ENCODE measurements at places on chromosomes 12 and 14.

DNA sequence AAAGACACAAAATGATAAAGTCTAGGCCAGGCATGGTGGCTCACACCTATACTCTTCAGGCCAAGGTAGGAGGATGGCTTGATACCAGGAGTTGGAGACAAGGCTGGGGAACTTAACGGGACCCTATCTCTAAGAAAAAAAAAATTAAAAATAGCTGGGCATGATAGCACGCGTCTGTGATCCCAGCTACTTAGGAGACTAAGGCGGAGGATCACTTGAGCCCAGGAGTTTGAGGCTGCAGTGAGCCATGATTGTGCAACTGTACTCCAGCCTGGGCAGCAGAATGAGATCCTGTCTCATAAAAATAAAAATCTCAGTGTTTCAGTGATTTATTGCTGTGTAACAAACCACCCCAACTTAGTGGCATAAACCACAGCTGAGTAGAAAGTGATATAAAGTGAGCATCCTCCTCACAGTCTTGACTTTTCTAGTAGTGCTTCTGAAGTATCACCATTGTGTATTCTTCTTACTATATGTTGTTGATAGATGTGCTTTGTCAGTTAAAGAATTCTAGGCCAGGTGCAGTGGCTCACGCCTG lies 10.6 kb upstream of the ATF1 start:
- DNase-seq = no peak

GRCh38 chr14:54787261-54787660 lies 115.4 kb downstream of the GCH1 start:
- no peak for DNase-seq

DNA sequence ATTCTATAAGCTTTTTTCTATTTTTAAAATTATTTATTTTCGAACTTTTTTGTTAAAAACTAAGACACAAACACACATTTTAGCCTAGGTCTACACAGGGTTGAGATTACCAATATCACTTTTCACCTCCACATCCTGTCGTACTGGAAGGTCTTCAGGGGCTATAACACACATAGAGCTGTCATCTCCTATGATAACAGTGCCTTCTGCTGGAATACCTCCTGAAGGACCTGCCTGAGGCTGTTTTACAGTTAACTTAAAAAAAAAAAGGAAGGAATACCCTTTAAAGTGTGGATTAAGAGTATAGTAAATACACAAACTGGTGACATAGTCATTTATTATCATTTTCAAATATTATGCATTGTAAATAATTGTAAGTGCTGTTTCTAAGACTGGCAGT lies 43.0 kb downstream of the RASSF8 start:
- DNase-seq = no peak

- DNase-seq = no peak
Observed at GRCh38 chr12:9378430-9378835, 170.2 kb upstream of the PZP start.

DNA sequence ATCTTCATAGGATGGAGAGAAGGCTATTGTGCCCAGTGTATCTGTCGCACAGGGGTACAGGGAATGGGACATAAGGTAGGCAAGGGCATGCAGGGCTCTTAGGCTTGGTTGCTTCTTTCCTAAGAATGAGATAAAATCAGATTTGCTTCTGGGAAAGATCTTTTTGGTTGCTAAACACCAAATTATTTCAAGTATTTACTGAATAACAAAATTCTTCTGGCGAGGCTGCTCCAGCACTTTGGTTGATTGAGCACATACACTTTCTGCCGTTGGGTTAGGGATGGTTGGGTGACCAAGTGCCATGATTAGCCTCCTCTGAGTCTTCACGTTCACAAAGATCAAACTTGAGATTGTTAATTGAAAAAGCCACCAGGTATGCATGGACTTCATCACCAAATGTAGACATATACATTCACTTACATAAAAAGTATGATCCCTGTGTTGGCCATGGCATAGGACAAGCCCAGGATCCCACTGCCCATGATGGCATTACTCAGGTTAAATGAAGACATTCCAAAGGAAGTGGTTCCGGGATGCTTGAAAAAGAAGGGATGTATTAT lies 38.2 kb downstream of the SLC38A4 start:
- peak; percentile 49 for DNase-seq

GRCh38 chr14:32343926-32344430 lies 14.9 kb downstream of the AKAP6 start:
- DNase-seq = no peak

- DNase-seq = no peak
Observed at GRCh38 chr12:110694330-110694901, 5.5 kb upstream of the HVCN1 start.

DNA sequence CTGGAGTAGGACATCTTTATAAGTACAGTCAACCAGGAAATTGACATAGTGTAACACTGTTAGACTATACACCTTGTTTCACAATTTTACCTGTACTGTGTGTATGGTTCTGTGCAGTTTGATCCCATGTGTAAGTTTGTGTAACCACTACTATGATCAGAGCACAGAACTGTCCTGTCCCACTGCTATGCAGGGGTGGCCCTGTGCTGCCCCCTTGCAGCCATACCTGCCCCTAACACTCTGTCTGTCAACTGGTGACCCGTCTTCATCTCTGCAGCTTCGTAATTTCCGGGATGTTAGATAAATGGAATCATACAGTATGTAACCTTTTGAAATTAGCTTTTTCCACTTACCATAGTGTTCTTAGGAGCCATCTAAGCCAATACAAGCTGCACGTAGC lies 58.7 kb upstream of the RD3L start:
- DNase-seq = no peak

GRCh38 chr14:68487805-68488590 lies 304.9 kb downstream of the ZFP36L1 start:
- peak; percentile 53 for DNase-seq

- no peak for DNase-seq
Observed at GRCh38 chr14:100775831-100776591, 49.3 kb downstream of the DLK1 start.

- no peak for DNase-seq
Observed at GRCh38 chr12:80967565-80967964, 29.8 kb upstream of the LIN7A start.

- peak; percentile 45 for DNase-seq
Observed at GRCh38 chr12:7042842-7043241, 17.7 kb upstream of the C1S start.

- peak; percentile 44 for DNase-seq
Observed at GRCh38 chr14:73743431-73743931, 29.3 kb upstream of the PNMA1 start.

DNA sequence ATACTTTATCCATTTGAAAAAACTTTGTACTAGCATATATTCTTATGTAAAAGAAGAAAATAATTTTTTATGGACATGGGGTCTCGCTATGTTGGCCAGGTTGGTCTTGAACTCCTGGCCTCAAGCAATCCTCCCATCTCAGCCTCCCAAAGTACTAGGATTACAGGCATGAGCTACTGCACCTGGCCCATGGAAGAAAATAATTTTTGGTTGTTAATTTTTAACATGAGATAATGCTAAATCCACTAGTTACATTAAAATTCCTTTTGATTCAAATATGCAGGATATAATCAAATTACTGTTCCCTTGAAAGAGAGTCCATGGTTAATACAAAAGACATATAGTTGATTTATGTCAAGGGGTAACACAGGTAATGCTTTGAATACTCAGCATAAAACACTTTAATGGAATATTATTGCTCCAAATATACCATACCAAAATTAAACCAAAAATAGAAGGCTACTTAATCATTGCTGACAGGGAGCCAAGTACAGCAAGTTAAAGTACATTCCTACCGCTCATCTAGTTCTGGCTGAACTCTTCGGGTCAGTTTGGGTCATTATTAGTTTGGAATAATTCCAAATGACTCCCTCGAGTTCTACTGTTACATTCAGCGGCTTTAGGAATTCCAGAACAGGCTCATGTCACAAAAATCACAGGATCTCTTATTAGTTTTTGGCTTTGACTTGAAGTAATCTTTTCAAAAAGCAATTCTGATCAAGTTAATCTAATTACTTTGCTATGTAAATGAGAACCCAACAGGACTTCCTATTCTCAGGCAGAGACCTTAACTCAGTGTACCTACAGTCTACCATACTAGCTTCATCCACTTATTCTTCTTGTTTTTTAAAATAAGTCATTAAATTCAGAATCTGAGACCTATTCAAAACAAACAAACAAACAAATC lies 6.1 kb downstream of the SOS2 start:
- DNase-seq = peak; percentile 89

DNA sequence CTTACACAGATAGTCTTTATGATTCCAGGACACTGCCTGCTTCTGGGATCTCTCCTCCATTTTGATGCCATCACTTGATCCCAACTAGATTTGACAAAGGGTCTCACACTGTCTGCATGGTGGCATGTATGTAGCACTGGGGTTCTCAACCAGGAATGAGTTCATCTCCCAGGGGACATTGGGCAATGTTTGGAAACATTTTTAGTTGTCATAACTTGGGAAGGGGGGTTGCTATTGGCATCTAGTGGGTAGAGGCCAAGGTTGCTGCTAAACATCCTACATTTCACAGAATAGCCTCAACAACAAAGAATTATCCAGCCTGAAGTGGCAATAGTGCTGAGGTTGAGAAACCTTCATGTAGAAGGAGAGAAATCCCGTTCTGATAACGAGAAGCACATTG lies 376.2 kb downstream of the DPF3 start:
- DNase-seq = peak; percentile 56

GRCh38 chr14:50798048-50798421 lies 32.9 kb downstream of the NIN start:
- no peak for DNase-seq

DNA sequence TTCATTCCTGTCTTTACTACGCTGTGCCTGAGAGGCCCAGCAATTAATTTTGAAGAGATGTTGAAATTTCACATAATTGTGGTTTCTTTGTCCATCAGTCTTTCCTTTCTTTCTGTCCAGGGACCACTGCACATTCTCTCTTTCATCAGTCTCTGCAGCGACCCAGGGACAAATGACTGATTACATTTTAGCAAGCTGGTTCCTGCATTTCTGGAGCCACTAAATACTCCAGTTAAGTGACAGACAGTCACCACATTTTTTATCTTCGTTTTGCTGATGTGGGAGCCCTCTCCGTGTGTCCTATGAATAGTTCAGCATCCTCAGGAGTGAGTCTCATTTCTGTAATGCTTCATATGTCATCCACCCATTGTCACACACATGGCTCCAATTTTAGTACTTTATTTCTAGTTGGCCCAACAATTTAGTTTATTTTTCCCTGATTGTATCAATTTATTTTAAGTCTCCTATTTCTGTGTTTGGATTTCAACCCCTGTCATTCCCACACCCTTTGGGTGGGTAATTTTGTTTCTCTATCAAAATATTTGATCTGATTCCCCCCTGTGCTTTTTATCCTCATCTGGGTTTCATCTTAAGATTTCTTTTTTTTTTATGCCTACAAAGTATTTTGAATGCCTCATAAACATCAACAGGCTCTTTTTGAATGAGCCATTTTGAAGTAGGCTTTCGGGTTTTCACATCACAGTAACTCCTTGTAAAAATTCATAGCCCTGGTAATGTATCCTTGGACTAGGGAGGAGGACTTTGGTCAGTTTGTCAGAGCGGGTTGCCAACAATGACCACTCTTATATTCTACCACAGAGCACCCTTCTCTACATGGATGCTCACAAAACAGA lies 1196.5 kb downstream of the GALC start:
- DNase-seq = peak; percentile 90

- peak; percentile 85 for DNase-seq
Observed at GRCh38 chr14:37550511-37550910, 44.5 kb downstream of the FOXA1 start.

DNA sequence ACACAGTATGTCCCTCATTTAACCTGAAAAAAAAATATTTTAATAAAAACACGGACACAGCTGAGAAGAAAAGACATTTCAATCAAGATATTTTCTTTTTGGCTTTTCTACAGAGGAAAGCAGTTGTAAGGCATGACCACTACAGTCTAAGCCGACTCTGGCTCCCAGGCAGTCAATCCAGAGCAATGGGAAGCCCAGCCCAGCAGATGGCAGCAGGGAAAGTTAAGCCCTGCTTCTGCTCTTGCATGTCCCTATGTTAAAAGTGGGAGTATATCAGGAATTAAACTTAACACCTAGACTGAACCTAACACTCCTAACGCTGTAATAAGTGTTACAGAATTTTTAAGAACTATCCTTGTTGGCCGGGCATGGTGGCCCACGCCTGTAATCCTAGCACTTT lies 19.5 kb upstream of the HAL start:
- peak; percentile 36 for DNase-seq

- DNase-seq = peak; percentile 63
Observed at GRCh38 chr12:10366875-10367274, 23.0 kb downstream of the KLRK1 start.

DNA sequence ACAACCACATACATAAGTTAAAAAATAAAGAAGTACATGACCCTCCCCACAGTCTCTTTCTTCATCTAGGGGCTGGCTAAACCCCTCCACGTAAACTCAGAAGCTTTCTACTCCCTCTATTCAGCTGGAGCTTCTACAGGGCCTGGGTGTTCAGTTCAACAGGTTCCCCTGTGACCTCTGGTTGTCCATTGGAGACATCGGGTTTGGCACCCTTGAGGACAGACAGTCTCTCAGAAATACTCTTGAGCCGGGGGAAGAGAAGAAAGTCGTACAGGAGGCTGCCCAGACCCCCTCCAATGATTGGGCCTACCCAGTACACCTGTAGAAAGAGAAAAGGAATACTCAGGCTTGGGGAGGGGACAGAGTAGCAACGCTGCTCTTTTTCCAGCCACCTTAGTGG lies 1.9 kb upstream of the TIMELESS start:
- no peak for DNase-seq

- no peak for DNase-seq
Observed at GRCh38 chr12:101951002-101951670, 73.8 kb downstream of the DRAM1 start.

DNA sequence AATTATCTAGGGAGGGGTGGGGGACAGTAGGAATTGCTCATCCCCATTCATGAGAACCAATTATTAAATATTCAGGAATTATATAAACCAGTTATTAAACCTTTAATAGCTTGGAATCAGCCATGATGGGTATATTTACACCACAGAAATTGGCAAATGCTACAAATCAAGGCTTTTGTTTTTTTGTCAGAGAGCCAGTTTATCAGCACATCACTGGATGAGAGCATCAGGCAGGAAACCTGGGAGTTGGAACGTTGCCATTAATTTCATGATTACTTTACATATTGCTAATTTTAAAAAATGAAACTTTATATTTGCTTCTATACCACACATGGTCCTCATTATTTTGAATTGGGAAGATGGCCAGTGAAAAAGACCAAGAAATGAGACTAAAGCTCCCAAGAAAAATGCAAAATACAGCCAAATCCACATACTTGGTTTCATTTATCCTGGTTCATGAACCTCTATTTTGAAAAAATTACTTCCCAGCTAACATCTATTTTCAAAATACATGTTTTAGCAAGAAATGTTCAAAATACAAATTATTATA lies 48.4 kb downstream of the ATL1 start:
- DNase-seq = peak; percentile 81

- no peak for DNase-seq
Observed at GRCh38 chr12:94587266-94588241, 62.8 kb downstream of the TMCC3 start.

- DNase-seq = no peak
Observed at GRCh38 chr12:128288896-128289295, 21.9 kb downstream of the TMEM132C start.

All from AG10803 (cell line).